Fibroblast of skin of right quadriceps (primary cell): ENCODE measurements at places on chromosomes 2 and 18.

DNA sequence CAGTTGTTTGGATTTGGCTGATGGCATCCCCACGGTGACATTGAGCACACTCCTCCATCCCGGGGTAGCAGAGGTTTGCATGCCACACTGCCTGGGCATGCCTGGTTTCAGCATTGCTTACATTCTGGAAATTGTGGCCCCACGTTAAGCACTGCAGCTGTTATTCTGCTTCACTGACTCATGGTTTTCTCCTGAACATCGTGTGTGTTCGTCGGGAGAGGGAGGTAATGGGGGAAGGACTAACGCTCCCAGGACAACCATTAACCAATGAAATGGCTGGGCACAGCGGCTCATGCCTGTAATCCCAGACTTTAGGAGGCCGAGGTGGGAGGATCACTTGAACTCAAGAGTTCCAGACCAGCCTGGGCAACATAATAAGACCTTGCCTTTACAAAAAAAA, 28.2 kb upstream of the YWHAQ start:
- DNase-seq = peak; percentile 37

GRCh38 chr2:113157897-113158753, 15.6 kb upstream of the PSD4 start:
- peak; percentile 63 for DNase-seq

GRCh38 chr2:106575955-106576354, 88.8 kb downstream of the CD8B2 start:
- peak; percentile 61 for DNase-seq

DNA sequence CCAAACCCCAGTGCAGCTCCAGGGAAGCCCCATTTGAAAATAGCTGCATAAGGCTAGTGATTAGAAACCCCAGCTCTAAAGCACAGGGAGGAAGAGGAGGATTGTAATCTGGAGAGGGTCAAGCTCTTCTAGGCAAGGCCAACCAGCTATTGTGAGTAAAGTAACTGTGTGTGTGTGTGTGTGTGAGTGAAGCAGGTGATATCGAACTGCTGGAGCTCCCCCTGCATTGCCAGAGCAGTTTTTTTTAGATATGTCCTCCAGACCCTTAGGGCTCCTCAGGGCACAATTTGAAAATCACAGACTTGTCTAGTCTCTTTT, 177.4 kb upstream of the NABP1 start:
- DNase-seq = no peak

- DNase-seq = no peak
These were observed 13.9 kb downstream of the ZAP70 start for GRCh38 chr2:97727296-97727695.

DNA sequence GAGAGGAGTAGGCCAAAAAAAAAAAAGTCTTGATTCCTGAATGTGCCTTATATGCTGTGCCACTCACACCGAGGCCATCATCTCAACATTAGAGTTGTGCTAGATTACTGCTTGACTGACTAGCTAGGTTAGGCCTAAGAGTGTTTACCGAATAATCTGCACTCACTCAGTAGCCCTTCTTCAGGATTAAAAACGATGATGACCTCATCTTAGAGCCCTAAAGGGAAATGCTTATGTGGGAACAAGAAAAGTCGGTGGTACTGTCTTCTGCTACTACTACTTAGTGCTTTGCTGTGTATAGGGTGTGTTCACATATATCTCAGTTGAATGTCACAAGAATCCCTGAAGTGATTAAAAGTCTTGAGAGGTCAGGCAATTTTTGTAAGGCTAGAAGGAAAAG, 54.3 kb downstream of the THOC1 start:
- no peak for DNase-seq

GRCh38 chr2:237964578-237965404, 2.0 kb upstream of the UBE2F start:
- no peak for DNase-seq

DNA sequence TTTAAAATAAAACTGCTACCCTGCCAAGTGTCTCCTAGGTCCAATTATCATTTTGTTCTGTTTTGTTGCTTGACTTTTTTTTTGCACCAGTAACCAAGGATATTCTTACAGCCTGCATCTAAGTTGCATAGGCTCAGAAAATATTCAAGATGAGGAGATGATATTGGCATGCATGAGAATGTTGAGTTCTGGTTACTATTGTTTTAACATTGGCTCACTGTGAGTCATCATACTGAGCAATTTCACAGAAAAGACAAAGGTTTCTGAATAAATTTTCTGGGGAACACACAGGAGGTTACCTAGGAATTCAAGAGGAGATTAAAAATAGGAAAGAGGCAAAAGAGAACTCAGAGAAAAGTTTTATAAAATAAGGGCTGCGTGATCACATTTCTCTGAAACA, 84.8 kb upstream of the POU3F3 start:
- peak; percentile 77 for DNase-seq

- DNase-seq = no peak
These were observed 97.4 kb downstream of the ADD2 start for GRCh38 chr2:70670626-70671025.

DNA sequence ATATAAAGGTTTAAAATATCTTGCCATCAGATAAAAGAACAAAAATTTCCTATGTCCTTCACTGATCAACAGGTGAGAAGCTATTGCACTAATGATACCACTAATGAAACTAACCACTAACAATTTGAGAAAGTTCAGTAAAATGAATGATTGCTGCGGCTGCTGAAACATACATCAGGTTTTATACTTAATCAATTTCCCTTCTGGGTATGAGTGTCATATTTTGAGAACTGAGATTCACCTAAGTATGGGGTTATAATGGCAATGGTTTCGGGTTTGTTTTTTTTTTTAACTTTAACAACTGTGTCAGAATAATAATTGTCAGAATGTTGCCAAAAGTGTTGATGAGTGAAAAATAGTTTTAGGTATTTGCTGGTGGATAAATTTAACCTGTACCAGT, 151.3 kb upstream of the SLC39A10 start:
- no peak for DNase-seq

DNA sequence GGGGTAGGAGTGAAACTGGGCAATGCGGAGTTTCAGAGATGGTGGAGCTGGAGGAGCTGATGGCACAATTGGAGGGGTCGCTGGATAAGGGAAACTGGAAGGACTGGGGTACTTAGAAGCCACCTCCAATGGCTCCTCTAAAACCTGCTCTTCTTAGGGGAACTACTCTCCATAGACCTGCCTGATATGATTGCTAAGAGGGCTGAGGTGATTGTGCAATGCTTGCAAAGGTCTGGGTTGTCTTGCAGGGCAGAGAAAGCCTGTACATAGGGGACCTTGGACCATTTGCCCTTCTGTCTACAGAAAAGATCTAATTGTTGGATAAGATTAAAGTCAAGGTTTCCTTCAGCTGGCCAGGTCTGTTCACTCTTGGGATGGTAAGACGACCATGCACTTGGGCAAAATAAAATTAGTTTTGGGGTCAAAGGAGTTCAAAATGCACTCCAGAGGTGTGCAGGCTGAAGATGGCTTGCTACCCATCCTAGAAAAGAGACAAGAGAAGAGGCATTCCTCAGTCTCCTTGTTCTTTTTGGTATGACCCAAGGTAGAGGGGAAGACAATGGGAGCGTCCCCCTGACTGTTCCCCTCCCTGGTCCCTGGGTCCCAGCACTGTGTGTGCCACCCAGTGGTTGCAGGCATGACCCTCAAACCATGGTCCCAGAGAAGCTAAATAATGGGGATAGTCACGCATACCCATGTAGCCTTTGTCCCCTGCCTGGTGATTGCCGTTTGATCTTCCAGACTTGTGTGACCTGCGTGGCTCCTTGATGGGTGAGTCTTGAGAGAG, 41.1 kb downstream of the STK17B start:
- no peak for DNase-seq

GRCh38 chr2:6917071-6917760, at the start of gene RNF144A:
Gene RNF144A (plus strand): TSS chr2:6917412. CDS start chr2:6996927, 79,515 bp downstream.
- peak; percentile 49 for DNase-seq

DNA sequence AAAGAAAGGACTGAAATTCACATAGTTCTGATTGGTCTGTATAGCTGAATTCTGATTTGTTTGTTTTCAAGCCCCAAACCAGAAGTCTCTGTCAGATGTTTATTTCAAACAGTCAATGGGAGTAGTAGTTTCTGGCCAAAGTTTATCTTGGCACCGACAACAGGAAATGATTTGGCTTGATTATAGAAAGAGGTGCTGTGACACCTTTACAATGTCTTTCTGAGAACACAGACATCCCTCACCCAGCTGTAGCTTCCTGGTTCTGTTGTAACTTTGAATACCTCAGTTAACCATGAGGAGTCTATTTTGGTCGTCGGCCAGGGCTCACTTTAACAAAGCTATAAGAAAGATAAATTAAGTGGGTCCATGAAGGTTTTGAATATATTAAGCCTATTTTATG, 545.0 kb upstream of the ZNF804A start:
- DNase-seq = no peak

DNA sequence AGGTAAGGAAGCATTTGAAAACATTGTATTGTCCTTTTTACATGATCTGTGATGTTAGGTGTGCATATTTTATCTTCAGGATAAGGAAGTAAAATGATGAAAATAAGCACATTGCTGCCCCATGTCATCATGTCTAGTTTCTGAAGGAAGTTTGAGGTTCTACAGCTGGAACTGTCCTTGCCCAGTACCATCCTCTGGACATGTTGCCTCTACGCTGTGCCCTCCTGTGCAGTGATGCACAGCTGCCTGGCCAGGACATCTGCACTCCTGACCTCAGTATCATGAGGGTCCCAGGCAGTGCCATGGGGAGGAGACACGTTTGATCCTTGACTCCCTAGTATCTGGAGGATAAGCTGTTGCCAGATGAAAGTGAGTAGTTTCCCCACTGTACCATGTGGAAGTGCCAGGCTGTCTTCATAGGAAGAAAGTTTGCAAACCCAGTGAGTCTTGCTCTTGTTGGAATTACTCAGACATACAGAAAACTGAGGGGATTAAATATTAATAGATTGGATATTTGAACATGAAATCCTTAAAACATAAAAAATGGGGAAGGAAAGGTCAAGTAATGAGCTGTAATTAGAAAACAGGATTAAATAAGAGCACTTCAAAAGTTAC, 9.5 kb downstream of the ALKAL2 start:
- no peak for DNase-seq

DNA sequence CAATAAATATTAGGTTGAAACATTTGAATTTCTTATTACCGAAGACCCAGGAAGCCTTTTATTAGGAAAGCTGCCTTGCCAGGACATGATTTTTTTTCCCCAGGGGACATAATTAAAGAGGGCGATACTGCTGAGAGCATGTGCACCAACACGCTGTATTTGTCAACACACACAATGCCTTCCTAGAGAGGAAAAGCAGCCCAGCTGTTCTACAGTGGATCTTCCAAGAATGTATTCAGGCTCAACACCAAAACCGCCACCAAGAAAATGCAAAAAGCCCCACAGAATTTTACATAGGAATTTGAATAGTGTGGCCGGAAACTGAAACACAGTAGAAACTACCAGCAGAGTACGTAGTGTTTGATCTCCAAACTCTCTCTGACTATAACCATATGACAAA, 320.4 kb downstream of the DLGAP1 start:
- DNase-seq = no peak

DNA sequence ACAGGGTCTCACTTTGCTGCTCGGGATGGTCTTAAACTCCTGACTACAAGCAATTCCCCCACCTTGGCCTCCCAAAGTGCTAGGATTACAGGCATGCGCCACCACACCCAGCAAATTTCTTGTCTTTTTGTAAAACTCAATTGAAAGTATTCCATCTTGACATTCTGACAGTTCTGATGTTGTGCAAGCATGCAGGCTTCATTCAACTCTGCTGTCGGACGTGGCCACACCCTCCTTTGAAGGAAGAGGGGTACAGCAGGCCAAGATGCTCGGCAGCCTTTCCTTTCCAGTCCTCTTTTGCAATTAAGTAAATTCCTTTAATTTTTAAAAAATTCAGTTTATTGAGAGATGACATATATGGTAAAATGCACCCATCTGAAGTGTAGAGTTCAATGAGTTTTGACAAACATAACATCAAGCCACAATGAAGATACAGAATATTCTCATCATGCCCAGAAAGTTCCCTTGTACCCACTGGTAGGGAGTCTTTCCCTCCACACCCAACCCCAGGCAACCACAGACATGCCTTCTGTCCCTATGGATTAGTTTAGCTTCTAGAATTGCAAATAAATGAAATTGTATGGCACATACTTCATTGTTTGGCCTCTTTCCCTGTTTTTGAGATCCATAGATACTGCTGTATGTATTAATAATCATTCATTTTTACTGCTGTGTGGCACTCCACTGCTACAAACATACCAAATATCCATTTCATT, 33.1 kb downstream of the TUBB6 start:
- DNase-seq = no peak

- DNase-seq = no peak
These were observed 17.1 kb upstream of the ARHGAP28 start for GRCh38 chr18:6712401-6712800.

DNA sequence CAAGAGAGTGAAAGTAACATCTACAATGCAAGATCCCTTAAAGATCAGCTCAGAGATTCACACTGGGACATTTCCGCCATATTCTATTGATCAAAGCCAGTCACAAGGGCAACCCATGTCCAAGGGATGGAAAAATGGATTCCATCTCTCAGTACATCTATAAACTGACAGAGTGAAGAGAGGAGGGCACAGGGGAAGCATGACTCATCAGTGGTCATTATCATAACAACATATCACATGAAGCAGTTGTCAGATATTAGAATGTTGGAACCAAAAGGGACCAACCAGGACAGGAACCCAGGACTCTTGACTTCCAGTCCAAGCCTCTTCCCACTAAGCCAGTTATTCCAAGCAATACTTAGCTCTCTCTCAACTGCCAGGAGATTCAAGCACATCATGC, 54.9 kb upstream of the IGFBP2 start:
- no peak for DNase-seq

GRCh38 chr2:186806591-186806990, 42.4 kb downstream of the ZSWIM2 start:
- no peak for DNase-seq

- DNase-seq = no peak
These were observed 63.1 kb downstream of the ASXL3 start for GRCh38 chr18:33641141-33641540.

- DNase-seq = peak; percentile 22
These were observed 635 bp upstream of the ADRA2B start for GRCh38 chr2:96116879-96117533.

- DNase-seq = no peak
These were observed 6.2 kb upstream of the SATB2 start for GRCh38 chr2:199463708-199464605.

GRCh38 chr2:193743089-193743488, 1548.4 kb upstream of the TMEFF2 start:
- DNase-seq = no peak

GRCh38 chr18:8623549-8624106, 14.4 kb downstream of the RAB12 start:
- DNase-seq = no peak
